G401 (cell line): ENCODE measurements at places on chromosomes 5 and 9.

- DNase-seq, result no peak
These were observed 745.2 kb upstream of the WWC1 start for GRCh38 chr5:167546270-167546669.

- DNase-seq, result no peak
These were observed 30.3 kb upstream of the LCP2 start for GRCh38 chr5:170327829-170328228.

DNA sequence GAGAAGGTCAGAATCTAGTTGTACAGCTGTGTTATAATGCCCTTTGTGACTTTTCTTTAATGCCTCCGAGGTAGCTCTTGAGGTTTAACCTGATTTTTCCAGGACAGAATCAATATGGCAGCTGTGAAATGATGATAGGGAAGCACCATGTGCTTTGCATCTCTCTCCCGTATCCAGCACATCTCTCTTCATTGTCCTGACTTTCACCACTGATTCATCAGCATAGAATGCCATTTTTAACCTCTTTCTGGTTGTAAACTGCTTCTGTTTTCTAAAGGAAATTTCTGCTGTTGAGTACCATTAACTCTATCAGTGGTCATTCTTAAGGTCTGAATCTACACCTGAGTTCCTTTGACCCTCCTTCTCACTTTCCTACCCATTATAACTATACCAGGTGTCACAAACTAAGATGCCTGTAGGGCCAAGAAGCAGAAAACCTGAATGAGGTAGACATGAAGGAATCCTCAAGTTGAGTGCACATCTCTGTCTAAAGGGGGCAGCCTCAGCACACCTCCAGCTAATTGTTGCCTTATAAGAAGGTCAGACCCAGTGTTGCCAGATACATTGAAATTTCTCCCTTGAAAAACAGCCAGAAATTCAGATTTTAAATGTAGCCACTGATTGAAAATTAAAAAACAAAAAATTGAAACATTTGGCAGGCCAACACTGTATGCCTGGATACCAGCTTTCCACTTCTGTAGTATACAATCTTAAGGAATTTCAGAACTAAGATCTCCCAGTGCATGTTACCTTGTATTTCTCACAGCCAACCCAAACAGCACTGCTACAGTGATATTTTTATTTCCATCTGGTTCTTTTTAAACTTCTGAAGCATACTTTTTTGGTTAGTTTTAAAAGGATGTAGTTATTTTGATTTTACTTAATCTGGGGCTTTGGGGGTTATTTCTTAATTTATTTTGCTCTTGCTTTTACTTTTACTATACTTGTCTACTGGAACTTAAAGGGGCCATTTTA lies 35.8 kb upstream of the TLX3 start:
- peak; percentile 75 for DNase-seq

GRCh38 chr5:22611327-22611726 lies 241.8 kb downstream of the CDH12 start:
- no peak for DNase-seq

DNA sequence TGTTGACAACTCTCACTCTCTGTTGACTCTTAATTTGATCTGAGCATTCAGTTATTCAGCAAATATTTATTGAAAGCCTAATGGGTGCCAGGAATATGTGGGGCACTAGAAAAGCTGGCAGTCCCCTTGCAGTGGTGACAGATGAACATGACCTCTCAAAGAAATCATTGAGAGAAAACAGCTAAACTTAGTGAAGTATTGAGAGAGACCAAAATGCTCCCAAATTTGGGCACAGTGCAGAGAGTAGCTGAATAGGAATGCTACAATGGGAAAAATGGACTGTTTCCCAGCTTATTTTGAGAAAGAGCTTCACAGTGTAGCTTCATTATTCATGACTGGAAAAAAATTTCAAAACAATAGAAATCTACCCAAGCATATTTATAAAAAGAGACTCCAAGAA lies 257.9 kb downstream of the SGCD start:
- peak; percentile 26 for DNase-seq

DNA sequence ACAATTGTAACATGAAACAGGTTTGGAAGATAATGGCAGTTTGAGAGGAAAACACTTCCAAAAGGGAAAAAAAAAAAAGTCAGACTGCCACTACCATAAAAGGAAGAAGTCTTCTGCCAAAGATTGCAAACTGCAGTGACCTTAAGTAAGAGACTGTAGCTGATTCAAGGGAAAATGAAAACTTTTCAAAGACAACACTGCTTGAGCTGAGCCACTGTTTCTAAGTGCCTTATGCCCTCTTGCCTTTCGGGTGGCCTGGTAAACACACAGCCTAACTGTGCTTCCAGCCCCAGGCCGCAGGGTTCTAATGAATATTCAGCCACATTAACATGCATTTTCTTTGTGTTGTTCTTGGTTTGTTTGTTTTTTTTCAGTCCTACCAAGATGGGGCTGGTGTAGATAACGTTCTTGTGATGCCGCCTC lies 354.6 kb downstream of the BNC2 start:
- peak; percentile 15 for DNase-seq
